Left kidney (tissue), 8 donors: ENCODE measurements at places on chromosomes 3 and 15.

- DNase-seq = peak; percentile 38
These were observed 36.0 kb upstream of the COLQ start for GRCh38 chr3:15557511-15557946.

- DNase-seq = no peak
These were observed 1.5 kb downstream of the ARHGEF3 start for GRCh38 chr3:56800130-56800831.

DNA sequence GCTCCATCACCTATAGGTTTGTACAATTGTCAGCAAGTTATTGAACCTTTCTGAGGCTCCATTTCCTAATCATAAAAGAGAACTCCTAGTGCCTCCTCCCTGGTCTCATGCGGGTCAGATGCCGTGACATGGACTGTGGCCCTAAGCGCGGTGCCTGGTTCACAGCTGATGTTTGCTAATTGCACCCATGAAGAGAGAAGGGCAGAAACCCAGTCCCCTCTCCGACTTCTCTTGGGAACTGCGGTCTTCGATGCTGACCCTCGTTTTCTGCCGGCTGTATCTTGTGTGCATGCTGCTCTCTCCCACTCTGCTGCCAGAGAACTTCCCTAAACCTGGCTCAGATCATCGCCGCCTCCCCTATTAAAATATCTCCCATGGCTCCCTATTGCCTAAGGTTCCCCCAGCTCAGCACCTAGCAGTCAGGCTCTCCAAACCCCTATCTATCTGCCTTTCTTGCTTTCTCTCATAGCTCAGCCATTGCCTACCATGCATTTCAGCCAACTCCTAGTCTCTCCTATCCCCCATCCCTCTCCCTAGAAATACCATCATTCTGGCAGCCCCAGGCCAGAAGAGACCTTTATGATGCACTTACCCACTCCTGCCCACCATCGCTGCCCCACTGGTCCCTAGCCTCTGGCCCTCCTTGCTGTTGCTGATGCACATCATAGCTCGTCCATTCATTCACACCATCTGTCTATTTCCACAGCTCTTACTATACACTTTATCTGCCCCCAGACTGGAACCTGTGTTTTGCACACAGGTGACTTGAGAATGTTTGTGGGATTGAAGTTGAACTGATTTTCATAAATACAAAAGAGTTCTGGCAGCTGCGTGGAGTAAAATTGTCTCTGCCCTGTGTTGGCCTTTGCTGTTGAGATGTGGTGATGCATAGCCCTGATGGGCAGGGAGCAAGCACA lies 6.6 kb downstream of the ISG20 start:
- no peak for DNase-seq

- DNase-seq = no peak
These were observed 280.6 kb upstream of the ZNF717 start for GRCh38 chr3:76065964-76066363.

DNA sequence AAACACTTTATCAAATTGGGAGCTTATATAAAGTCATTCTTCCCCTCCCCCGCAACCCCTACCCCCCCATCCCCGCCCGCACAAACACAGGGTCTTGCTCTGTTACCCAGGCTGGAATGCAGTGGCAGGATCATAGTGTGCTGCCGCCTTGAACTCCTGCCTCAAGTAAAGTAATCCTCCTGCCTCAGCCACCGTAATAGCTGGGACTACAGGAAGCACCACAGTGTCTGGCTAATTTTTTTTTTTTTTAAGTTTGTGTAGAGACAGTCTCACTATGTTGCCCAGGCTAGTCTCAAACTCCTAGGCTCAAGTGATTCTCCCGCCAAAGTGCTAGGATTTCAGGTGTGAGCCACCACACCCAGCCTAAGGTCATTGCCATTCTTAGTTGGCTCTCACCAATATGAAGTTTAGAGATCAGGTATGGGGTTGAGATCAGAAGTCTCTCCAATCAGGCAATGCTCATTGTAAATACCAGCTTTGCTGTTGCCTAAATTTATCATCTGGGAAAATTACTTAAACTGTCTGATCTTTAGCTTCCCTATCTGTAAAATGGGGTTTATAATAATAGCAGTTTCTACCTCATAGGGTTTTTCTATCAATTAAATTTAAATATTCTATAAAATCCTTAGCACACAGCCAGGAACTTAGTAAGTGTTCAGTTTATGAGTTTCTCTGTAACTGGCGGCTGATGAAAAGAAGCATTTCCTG lies 60.3 kb downstream of the TGFBR2 start:
- no peak for DNase-seq

GRCh38 chr15:69910514-69910913 lies 187.2 kb downstream of the TLE3 start:
- DNase-seq = no peak

DNA sequence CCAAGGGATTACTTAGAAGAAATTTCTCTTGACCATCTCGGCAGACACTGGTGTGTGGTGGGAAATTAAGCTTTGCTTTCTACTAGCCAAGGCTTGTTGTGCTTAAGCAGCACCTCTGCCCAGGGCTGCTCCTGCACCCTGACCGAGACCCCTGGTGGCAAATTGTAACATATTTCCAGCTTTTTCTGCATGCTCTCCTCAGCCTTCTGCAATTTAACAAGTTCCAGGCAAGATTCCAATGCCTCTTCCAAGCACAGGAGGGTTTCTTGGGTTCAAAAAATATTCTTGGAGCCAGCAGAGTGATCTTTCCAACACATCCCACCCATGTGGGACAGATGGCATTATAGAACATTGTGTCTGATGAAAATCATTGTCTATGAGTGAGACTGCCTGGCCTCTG lies 210.5 kb downstream of the CLSTN2 start:
- no peak for DNase-seq

- no peak for DNase-seq
These were observed 485.5 kb downstream of the TUSC7 start for GRCh38 chr3:117195034-117195433.

DNA sequence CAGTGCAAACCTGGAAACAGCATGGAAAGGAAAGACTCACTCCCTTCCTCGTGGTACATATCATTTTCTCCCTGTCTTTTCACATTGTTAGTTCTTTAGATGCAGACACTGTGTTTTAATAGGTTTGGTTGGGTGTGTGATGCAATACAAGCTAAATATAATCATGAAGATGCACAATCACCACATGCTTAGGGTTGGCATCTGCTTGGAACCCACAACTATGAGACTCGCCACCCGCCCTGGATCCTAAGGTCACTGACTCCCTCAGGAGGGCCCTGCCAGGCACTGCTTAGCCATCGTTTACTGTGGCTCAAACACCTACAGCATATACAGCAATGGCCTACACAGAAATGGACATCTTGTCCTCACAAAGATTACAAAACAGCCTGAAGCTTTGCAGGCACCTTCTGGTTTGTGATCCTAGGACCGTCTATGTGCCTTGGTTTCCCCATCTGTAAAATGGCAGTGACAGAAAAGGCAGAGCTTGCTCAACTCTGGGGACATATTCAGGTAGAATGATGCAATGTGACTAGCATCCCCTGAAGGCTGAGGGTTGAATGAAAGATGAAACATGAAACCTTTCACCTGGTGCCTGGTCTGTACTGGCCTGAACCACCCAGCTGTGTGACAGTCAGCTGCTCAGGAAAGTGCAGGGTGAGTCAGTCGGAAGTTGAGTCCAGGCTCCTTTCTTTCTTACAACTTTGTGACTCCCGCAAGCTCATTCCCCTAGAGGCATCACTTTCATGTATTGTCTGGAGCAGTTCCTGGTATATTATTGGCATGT lies 123.6 kb upstream of the PFN2 start:
- DNase-seq = no peak

- DNase-seq = no peak
These were observed 13.9 kb downstream of the OR5H15 start for GRCh38 chr3:98180319-98180890.

GRCh38 chr15:68640791-68641331 lies 62.1 kb downstream of the CORO2B start:
- DNase-seq = no peak

DNA sequence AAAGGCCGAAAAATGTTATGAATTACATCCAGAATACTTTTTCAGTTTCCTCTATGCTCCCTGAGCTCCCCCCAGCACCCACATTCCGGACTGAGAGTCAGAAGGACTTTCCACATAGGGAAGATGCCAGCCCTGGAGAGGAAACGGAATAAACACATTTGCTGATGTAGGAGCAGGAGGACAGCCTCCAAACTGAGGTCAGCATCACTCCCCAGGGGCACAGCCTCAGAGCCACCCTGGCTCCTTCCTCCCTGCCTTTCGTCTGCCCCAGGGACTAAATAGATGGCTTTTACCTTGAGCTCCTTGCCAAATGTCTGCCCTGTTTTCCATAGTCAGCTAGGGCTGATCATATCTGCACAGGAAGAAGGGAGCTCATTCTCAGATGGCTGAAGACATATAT lies 22.6 kb upstream of the SLCO2A1 start:
- no peak for DNase-seq

GRCh38 chr3:131356006-131356595 lies 25.5 kb upstream of the NUDT16 start:
- DNase-seq = no peak

DNA sequence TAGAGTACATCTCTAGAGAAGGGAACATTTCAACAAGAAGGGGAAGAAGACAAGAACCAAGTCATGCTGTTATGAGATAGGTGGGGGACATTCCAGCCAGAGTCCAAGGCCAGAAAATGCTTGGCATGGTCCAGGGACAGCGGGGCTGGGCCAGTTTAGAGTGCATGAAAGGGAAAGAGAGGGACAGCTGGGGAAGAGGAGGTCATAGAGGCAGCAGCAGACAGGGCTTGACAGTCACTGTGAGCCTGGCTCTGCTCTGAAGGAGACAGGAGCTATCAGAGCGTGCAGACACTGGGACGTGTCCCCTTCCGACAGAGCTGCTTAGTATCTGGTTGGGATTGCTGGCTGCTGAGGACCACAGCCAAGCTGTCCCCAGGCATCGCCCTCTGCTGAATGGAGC lies 35.7 kb upstream of the PRR20G start:
- no peak for DNase-seq

DNA sequence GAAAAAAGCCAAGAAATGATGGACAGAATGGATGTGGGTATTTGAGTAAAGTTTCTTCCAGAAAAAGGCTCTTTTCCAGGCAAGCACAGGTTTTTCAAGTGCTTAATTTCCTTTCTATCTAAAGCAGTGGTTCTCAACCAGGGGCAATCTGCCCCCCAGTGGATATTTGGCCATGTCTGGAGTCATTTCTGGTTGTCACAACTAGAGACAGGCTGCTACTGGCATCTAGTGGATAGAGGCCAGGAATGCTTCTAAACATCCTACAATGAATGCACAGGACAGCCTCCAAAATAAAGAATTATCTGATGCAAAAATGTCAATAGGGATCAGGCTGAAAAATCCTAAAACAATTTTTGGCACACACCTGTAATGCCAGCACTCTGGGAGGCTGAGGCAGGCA lies 23.9 kb downstream of the SEC22C start:
- DNase-seq = no peak

- DNase-seq = no peak
These were observed 53.1 kb downstream of the TRANK1 start for GRCh38 chr3:36891701-36892160.

- no peak for DNase-seq
These were observed 116.0 kb upstream of the GALNT15 start for GRCh38 chr3:16058521-16058920.

DNA sequence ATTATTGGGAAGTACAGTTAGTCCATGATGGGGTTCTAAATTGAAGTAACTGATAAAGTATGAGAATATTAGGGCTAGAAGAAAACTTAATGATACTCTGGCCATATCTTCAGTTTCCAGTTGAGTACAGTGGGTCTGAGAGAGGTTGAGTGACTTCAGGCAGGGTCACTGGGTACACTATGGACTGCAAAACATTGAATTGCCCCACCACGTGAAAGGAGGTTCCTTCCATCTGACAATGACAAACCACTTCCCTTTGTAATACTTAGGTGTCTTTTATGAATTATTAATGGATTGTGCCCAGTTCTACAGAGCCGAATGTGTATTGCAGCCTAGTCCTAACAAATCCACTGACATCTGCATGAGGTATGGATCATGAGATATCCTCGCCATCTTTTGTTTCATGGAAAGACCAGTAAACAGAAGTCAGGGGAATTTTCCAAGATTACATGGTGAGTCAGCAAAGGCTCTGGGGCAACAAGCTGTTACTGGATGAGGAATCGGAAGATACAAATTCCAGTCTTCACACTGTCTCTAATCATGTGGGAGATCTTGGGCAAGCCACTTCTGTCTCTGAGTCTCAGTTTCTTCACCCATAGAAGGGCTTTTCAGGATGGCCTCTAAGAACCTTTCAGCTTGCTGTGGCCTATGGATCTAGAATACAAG lies 66.5 kb upstream of the BCL6 start:
- no peak for DNase-seq

DNA sequence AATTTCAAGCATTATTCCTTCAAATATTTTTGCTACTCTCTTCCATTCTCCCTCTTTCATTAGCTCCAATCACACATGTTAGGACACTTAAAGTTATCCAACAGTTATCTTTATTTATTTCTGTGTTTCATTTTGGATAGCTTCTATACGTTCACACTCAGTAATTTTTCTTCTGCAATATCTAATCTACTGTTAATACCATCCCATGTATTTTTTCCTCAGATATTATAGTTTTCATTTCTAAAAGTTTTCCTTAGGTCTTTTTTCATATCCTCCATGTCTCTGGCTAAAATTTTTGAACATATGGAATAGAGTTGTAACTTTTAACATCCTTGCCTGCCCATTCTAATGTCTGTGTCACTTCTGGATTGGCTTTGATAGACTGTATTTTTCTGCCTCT lies 73.4 kb downstream of the CTNNB1 start:
- DNase-seq = no peak

- DNase-seq = no peak
These were observed 192.4 kb downstream of the FHIT start for GRCh38 chr3:61058836-61059235.

GRCh38 chr3:54888873-54889272 lies 39.0 kb downstream of the LRTM1 start:
- no peak for DNase-seq

DNA sequence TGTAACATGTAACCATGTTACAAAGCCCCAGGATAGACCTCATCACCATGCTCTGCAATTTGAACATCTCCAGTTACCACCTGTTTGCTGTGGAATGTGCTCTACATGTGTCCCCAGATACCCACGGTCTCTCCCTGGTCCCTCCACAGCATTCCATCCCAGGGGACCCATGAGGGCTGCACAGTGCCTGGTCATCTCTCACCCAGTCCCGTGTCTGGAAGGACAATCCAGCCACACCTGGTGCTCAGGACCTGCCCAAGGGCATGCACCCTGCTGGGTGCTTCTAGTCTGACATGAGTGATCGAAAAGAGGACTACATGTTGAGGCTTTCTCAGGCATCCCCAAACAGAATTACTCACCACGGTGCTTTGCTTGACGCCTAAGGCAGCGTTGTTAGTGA lies 119.6 kb upstream of the ATP10A start:
- no peak for DNase-seq

GRCh38 chr15:82044373-82045178 lies 1.2 kb downstream of the MEX3B start:
- peak; percentile 70 for DNase-seq

- no peak for DNase-seq
These were observed 15.8 kb upstream of the THUMPD3 start for GRCh38 chr3:9347081-9347480.
